ENCODE measurements at places on chromosomes 1 and 21.

DNA sequence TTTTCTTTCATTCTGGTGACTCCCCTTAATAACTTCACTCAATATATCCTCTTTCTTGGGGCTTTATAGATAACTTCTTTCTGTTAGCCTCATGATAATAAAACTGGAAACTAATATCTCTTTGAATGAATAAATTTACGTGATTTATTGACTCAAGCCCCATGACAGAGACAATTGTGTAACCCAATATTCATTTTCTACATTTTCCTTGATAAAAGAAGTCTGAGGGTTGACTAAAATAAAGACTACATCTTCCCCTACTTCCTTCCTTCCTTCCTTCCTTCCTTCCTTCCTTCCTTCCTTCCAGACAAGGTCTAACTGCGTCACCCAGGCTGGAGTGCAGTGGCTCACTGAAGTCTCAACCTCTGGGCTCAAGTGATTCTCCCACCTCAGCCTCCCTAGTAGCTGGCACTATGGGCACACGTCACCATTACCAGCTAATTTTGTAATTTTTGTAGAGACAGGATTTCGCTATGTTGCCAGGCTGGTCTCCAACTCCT is 85.1 kb downstream of the CYYR1 start:
- DNase-seq = no peak

- DNase-seq = no peak
These were observed 468.1 kb upstream of the PTBP2 start for GRCh38 chr1:96253246-96254035.

DNA sequence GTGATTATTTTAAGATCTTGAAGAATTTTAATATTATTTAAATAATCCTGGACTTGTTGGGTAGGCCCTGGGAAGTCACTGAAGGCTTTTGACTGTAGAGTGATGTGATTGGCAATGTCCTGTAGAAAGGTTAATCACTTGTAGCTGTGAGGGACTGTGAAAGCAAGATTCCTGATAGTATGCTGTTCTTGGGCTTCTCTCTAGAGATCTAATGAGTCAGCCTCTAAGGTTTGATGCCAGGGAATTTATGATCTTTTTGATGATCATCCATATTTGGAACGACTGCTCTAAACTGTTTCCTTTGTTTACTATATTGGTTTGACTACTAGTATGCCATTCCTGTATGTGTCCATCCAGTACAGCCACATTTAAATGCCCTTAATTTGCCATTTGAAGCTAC is 56.5 kb downstream of the CAMSAP2 start:
- no peak for DNase-seq

DNA sequence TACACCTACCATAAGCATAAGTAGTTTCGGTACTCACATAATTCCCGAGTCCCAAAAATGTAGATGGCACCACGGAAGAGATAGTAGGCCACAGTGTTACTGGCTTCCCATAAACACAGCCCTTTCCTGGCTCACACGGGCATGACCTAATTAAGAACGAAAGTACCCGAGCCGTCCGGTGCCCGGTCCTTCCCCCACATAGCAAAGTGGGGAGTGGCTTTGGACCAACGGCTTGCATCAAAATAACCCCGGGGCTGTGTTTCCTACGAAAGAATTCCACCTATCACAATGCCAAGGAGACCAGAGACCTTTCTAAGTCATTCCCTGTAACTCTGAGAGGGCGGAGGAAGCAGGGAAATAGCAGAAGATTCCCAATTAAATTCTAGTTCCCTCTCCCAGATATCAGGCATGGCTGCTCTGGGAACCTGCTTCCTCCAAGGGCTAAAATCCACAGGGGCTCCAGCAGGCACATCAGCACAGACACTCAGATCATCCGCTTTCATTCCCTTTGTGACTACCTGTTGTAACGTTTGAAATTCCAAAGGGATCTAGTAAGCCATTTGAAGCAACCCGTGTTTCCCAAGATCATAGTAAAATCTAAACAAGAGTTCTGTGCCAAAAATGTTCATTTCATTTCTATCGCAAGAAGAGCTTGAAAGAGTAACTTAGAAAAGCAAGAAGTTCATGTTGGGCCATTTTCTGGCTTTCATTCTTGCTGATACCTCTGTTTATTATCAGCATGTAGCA is at the start of gene TMPRSS3:
Gene TMPRSS3 (minus strand): TSS at position 148 of the 747 bp plus-strand sequence. CDS start 635 bp downstream, outside the sequence.
- no peak for DNase-seq

Data from Right ventricle myocardium superior (tissue), 1 donor.